ENCODE measurements at places on chromosomes 6 and 20.

GRCh38 chr20:61369731-61370520, 117.9 kb downstream of the CDH4 start:
- ATAC-seq: no peak

- no peak for ATAC-seq
Measured at GRCh38 chr6:16157492-16157891, 28.6 kb downstream of the MYLIP start.

DNA sequence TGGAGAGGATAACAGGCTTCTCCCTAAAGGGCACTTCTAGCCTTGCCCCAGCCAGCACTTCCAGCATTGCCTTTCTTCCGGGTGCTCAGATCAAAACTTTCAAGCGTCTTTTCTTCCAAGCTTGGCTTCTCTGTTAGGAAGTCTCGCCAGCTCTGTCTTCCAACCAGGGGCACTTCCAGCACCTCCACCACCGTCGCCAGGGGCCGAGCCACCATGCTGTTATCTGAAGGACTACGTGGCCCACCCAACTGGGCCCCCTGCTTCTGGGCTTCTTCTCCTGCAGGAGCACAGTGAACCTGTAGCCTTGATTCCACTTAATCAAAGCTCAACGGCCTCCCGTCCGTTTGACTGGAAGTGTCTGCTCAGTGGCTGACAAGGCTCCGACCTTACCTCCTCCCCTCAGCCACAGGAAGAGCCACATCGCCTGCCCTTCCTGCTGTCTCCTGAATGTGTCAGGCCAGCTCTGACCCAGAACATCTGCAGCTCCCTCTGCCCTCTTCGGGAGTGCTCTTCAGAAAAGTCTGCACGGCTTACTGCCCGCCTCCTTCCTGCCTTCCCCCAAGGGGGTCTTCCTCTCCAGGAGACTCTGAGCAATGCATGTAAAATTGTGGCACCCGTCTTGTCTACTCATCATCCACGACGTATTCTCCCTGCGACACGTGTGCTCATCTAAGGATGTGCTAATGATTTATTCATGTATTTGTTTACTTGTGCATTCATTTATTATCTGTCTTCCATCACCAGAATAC, 527.0 kb downstream of the CDH26 start:
- no peak for ATAC-seq

DNA sequence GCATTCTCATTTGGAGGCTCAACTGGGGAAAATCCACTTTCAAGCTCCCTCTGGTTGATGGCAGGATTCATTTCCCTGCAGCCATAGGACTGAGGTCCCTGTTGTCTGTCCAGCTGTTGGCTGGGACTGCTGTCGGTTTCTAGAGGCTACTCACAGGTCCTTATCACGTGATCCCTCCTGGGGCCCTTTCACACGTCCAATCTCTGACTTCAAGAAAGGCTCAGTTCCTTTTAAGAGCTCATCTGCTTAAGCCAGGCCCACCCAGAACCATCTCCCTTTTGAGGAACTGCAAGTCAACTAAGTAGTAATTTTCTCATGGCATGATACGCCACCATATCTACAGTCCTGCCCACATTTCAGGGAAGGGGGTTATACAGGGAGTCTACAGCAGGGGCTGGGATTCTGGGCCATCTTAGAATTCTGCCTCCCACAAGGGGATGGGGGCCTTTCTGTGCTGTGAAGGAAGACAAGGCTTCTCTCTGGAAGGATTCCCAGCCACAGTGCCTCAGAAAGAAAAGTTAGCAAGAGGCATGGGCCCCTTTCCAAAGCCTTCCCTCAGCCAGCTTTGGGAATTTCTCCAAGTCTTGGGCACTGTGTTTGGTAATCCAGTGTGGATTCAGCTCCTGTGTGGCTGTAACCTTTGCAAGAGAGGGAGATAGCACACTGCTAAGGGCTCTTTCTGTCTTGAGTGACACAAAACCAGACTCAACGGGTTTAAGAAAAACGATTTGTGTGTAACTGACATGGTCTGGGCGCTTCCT, 66.4 kb downstream of the CTCFL start:
- ATAC-seq: no peak

Measured in activated T-helper 17 cell treated with anti-CD3 and anti-CD28 coated beads, Interleukin-2, amount 50 U/mL, for 72 hours (primary cell).